A549 treated with CpdA at 1 μM for 4 hours (cell line): ENCODE measurements at places on chromosomes 6 and 20. TPM values are rescaled to one million over a fixed set of nuclear protein-coding genes. Genes with fewer than 3 reads are reported as not detected.

The DZANK1 gene
- 2.9 to 3.2 TPM (median 3.1 TPM) in 5 replicates for total RNA-seq

The FKBP1C gene
- 1.7 to 2.7 TPM (median 1.9 TPM) in 5 replicates for total RNA-seq

The SCUBE3 gene
- 0.05 to 0.12 TPM (median 0.07 TPM) in 5 replicates for total RNA-seq

The SPDEF gene
- total RNA-seq: 1.7 to 3.0 TPM (median 2.6 TPM) in 5 replicates

The COQ3 gene
- 8.8 to 11.7 TPM (median 10.5 TPM) in 5 replicates for total RNA-seq

The BANF2 gene
- total RNA-seq: not detected in 5 replicates

The SPAG4 gene
- total RNA-seq: 3.0 to 5.5 TPM (median 4.4 TPM) in 5 replicates

The SIM1 gene
- total RNA-seq: not detected in 5 replicates

The UST gene
- 2.3 to 3.2 TPM (median 2.6 TPM) in 5 replicates for total RNA-seq
